ENCODE measurements at places on chromosomes 6 and 20.

DNA sequence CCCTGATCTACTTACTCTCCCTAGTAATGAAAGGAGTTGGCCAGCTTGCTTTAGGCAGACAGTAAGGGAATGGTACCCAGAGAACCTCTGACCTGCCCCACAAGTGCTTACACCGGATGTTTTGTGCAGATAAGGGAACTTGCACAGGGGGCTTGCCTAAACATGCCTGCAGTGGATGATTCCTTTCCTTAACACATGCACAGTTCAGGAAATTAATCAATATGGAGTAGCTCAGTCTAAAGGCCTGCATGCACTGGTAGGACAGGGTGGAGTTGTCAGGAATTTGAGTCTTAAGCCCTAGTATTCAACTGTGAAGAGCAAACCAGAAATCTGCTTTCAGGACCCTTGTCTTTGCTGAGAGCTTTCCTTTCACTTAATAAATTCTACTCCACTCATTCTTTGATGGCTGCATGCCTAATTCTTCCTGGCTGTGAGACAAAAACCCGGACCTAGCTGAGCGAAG lies 3.9 kb upstream of the TRIM38 start:
- no peak for DNase-seq

DNA sequence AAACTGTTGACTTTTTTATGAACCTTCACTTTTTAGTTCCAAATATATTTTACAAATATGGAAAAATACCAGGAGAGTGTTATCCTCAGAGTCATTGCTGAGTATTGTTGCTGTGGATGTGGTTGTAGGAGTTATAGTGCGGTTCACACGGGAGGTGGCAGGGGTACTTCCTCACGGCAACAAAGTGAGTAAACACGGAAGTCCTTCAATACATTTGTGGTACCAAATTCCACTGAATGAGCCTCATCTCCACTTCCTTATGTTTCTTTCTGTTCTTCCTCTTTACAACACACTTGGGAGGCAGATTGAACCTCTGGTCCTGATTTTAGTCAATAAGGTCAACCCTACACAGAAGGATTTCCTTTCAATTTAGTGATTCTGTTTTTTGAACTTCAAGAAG lies 371.8 kb downstream of the BTBD3 start:
- no peak for DNase-seq

- DNase-seq, result no peak
Observed at GRCh38 chr6:32170294-32170693, 5.6 kb downstream of the AGPAT1 start.

GRCh38 chr20:2752567-2753460 lies 47.6 kb downstream of the CPXM1 start:
- no peak for DNase-seq

DNA sequence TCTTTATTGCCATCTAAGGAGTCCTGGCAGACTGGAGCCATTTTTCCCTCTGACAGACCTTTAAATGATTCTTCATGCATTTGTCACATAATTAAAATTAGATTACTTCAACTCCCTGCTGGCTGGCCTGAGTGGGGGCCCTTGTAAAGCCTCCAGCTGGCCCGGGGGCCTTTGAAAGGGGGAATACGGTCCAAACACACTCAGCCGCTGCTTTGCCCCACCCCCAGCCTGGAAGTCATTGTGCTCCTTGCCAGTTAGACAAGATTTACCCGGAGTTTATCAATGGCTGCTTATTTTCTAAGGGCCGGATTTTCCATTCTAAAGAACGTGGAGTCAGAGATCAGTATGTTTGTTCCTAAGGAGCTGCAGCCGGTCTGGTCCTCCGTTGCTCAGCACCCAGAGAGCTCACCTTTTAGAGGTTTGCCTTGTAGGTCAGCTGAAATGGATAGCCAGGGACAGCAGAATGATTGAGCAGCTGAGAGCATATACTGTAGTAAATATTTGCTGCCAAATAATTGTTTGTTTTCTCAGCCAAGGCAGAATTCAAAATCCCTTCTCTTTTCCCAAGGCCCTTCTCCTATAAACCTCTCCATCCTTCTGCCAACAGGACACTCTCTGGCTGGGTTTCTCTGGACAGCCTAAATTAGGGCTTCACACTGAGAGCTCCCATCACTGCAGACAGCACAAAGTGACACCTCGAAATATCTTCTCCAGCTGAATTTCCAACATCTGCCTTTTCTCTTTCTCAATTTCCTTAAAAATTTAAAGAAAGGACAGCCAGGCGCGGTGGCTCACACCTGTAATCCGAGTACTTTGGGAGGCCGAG lies 68.4 kb upstream of the RBM24 start:
- DNase-seq, result no peak

GRCh38 chr6:20333721-20334269 lies 67.9 kb upstream of the E2F3 start:
- DNase-seq, result no peak

GRCh38 chr6:14713966-14714631 lies 531.8 kb upstream of the JARID2 start:
- DNase-seq, result no peak

- DNase-seq, result no peak
Observed at GRCh38 chr6:155128977-155129376, 133.9 kb downstream of the TIAM2 start.

DNA sequence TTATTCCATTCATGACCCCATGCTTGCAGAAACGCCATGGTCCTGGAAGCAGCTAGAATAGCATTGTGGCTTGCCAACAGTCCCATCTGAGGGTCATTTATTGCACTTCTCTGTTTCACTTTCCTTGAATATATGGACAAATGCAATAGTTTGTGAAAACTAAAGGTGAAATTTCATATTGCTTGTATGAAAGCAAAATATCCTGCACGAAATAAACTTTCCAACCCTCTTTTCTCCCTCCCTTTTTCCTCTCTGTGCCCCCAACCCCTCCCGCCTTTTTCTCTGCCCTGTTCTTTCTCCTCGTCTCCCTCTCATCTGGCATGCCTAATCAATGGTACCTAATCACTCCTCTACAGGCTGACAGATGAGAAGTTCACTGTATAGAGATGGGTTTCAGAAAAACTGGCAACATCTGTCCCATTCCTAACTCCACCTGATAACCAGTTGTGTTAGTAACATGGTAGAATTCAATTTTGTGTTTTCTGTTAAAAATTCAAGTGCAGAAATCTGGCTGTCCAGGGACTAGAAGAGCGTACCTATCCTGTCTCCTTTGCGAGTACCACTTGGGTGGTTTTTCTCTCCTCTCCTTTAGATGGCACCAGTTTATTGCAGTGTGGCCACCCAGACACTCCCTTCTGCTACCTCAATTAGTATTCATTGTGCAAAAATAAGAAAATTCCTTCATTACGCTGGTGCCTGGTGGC lies 198.6 kb downstream of the FOXA2 start:
- no peak for DNase-seq

- no peak for DNase-seq
Observed at GRCh38 chr20:51570739-51571459, 28.4 kb upstream of the NFATC2 start.

DNA sequence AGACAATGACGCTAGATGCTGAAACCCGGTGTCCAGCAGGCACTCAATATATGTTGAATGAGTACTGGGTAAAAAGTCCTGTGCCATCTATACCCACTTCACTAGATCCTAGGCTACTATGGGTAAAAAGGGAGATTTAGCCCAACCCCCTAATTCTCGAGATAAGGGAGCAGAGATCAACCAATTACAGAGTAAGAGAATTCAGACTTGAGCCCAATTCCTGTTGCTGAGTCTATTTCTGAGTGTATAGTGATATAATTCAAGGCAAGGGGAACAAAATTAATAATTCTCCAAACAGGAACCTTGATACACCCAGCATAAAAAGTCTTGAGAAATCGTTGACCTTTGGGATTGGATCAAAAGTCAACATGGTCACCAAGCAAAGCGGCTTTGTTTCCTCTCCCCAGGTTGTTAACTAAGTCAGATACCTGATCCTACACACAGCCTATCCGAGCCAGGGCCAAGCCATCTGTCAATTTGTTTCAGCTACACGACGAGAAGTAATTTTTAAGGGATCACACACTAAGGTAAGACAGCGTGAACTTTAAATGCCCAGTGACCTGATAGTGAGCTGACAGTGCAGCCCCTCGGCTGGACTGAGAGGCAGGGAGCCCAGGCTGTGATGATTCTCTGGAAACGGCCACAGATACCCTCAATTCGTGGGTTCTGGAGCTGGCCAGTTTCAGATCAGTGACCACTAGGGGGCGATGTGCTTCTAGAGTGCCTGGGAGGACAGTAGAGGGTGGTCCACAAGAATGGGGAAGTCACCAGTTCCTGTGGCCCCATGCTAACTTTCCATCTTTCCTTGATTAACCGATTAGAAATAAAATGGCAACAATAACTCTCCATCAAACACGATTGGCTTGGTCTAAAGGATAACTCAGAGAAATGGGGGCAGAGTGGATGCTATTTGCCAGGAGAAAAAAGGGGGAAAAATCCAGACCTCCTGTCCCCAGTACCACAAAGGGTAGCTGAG lies 46.2 kb downstream of the SLC22A23 start:
- no peak for DNase-seq

DNA sequence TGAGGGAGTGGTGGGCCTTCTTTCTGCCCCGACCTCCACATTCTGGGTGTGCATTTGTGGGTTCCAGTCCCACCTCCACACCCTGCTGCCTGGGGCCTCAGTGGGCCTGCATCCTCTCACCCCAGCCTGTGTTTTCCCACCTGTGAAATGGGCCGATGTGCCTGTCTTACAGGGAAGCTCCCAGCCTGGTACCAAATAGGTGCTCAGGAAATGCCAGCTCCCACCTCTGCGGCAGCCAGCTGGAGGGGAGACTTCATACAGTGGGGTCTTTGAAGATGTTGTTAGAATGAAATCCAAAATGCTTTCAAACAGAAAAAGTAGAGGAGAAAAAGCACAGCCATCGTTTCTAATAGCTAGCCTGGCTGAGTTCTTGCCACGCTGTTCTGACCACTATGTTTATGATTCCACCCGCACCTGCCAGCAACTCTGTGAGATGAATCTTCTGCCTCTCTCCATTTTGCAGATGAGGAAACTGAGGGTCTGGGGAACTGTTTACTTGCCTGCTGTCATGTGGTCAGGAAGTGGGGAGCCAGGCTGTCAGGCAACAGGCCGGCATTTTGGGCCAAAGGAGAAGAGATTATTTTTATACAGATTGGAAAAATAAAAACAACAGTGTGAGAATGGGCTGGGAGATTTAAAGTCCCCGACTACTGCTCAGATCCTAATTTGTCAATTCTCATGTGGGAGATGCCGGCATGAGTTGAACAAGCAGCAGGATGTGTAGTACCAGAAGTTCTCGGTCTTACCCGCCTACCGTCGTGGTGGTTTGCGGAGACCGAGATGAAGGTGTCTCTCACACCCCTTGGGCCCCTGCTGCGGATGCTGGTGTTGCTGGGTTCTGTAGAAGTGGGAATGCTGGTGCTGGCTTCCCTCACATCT lies 4.6 kb downstream of the TMEM181 start:
- no peak for DNase-seq

GRCh38 chr6:45697605-45698004 lies 318.1 kb downstream of the CLIC5 start:
- DNase-seq, result no peak

GRCh38 chr6:35477028-35477427 lies 8.8 kb downstream of the RPL10A start:
- no peak for DNase-seq

GRCh38 chr6:12653486-12653885 lies 63.1 kb upstream of the PHACTR1 start:
- no peak for DNase-seq

DNA sequence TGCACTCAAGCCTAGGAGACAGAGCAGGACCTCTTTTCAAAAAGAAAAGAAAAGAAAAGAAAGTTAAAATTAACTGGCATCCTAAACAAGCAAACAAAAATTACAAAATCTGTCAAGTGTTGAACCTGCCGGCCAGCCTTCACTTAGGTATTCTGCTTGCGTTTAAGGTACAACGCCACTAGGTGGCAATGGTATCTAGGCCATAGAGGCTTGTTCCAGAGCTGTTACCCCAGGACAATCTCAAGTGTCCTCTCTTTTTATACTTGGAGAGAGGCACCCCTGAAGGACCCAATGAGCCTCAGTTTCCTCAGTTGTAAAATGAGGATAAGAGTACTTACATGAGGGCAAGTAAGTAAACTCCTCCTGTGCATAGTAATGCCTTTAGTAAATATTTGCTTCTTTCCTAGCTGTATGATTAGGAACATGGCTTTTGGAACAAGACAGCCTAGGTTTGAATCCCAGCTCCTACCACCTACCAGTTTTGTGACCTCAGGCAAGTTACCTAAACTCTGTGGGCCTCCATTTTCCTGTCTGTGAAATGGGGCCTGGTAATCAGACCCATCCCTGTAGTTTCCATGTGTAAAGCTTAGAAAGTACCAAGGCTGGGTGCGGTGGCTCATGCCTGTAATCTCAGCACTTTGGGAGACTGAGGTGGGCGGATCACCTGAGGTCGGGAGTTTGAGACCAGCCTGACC lies 5.8 kb upstream of the PACSIN1 start:
- no peak for DNase-seq

DNA sequence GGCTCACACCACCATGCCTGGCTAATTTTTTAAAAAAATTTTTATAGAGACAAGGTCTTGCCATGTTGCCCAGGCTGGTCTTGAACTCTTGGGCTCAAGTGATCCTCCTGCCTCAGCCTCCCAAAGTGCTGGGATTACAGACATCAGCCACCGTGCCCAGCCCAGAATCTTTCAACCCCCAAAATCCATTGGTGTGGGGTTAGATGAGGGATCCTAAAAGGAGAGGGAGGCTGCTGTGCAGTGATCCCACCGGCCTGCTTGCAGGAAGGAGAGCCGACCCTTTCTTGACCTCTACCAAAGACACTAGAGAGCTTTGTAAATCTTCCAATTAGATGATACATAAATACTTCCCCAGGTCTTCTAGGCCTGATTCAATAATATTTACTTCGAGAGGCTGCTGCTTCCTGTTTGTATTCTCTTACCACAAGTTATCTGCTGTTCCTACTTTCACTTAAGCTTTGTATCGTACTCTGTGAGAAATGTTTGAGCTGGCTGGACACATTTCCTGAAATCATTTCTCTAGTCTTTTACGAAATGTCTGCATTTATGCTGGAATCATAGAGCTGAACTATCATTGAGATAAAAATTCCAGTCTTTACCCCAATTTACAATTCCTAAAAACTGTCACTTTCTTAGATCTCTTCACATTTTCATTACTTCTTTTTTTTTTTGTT lies 49.3 kb upstream of the IER3 start:
- no peak for DNase-seq

DNA sequence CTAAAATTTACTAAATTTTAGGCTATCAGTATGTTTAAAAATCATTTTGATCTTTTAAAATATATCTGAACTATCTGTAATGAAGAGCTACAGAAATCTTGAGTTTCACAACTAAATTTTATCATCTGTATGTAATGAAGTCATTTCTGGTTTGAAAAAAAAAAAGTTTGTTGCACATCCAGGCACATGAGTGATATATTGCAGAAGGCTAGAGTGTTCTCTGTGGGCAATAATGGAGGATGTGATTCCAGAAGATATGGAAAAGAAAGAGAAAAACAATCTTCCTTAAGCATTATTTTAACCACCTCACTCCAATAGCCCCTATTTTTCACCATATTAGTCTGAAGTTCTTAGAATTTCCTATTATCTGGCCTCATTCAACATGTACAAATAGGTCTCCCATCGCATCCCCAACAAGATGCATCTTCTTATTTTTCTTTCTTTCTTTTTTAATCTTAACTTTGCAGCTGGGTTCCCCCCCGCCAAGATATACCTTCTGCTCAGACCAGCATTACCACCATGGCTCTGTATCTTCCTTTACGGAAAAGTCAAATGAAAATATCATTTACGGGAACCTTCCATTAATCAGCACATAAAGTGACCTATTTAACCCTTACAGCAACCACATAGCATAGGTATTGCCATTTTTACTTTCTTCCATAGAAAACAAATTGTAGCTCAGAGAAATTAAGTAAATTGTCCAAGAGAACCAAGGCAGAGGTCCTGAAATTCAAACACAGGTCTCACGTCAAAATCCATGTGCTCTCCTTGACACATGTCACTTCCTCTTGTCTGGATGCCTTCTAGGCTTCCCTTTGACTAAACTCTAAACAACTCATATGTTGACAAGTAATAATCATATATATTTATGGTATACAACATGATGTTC lies 116.9 kb downstream of the KIF13A start:
- DNase-seq, result no peak

Measured in stimulated activated CD8-positive, alpha-beta memory T cell treated with anti-CD3 and anti-CD28 coated beads, Interleukin-12 subunit alpha, Interleukin-12 subunit beta, amount 100 ng/mL, for 4 hours (primary cell).